ENCODE measurements at places on chromosomes 2 and 18. TPM values are rescaled to one million over a fixed set of nuclear protein-coding genes. Genes with fewer than 3 reads are reported as not detected.

REG3A gene
- total RNA-seq: not detected

ITGB6 gene
- 36.2 TPM for total RNA-seq

MPHOSPH10 gene
- 12.3 TPM for total RNA-seq

NRP2 gene
- total RNA-seq: 35.6 TPM

REEP1 gene
- total RNA-seq: 0.24 TPM

IL1F10 gene
- not detected for total RNA-seq

HOXD4 gene
- total RNA-seq: not detected
